ENCODE measurements at places on chromosomes 6 and 20. TPM values are rescaled to one million over a fixed set of nuclear protein-coding genes. Genes with fewer than 3 reads are reported as not detected.

DNA sequence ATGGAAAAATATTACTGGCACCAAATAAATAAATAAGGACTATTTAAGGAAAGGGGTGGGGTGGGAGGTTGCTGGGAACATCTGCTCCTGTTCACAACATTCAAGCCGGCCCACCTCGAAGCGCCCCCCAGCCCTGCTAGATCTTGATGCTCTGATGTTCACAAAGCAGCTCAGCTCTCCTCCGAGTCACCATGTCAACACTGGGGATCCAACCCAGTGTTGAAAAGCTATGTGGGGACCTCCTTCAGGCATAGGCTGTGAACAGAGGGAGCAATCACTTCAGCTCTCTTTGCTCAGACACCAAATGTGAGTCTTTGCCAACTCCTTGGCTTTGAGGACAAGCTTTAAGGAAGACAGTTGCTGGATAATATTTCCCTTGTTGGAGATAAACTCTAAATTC lies 176.8 kb upstream of the NT5E start:
- H3K4me1 ChIP-seq: no peaks in the 10 kb centered on the region
- no peaks in the 10 kb centered on the region for H3K36me3 ChIP-seq
- H3K27me3 ChIP-seq: no peaks in the 10 kb centered on the region
- H3K27ac ChIP-seq: no peak overlapping the region
- H3K4me3 ChIP-seq: no peak overlapping the region

DNA sequence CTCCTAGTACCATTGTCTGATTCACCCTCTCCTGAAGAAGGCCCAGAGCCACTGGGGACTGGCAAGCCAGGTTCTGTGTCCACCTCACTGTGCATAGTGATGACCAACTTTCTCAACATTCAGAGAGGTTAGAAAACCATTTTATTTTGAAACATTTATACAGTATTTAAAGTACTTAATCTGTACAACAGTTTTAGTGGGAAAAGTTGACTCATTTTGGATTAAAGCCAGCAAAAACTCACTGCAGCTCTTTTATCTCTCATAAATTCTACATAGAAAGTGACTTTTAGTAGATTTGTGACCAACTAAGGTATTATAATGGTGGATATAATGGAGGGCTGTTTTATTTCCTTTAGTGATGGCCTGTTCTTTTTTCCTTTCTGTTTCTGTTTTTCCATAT lies 9.7 kb downstream of the TULP4 start:
- peak overlapping the region; percentile 75 for H3K27ac ChIP-seq
- H3K4me3 ChIP-seq: no peak overlapping the region
- peaks cover 45% of the 10 kb centered on the region for H3K4me1 ChIP-seq
- H3K36me3 ChIP-seq: peaks cover 3% of the 10 kb centered on the region
- H3K27me3 ChIP-seq: no peaks in the 10 kb centered on the region

DNA sequence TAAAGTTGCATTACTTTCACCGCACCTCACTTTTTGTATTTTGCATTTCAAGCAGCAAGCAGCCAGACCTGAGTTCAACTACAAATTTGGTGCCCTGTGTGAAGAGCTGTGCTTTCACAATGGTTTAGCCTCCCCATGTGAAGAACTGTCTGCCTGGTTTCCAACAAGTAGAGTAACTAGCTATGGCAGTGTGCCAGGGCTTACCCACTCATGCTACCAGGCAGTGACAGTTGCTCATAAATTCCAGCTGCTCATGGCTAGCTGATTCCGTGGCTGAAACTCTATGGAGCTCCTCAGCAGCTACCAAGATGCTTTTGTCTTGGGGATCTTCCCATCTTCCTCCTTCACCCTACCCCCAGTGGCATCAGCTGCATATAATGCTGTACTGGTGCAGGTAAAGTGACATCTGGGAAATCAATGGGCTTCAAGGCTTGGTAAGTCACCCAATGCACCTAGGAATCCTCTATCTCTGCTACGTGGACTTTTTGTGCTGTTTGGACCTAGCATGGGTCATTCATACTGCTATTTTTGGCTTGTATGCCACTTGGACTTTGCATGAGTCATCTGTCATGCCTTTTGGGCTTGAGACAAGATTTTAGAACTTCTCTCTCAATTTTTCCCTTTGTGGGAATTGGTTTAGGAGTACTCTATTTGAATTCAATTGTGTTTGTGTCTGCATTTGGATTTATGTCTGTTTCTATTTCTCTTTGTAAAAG lies 176.5 kb upstream of the GJE1 start:
- H3K4me3 ChIP-seq: no peak overlapping the region
- H3K27ac ChIP-seq: no peak overlapping the region
- no peaks in the 10 kb centered on the region for H3K27me3 ChIP-seq
- no peak for DNase-seq
- H3K4me1 ChIP-seq: no peaks in the 10 kb centered on the region

GRCh38 chr6:74782346-74782745 lies 423.5 kb downstream of the COL12A1 start:
- H3K27me3 ChIP-seq: no peaks in the 10 kb centered on the region
- H3K4me1 ChIP-seq: no peaks in the 10 kb centered on the region
- H3K4me3 ChIP-seq: no peak overlapping the region
- no peak for DNase-seq
- no peak overlapping the region for H3K27ac ChIP-seq

DNA sequence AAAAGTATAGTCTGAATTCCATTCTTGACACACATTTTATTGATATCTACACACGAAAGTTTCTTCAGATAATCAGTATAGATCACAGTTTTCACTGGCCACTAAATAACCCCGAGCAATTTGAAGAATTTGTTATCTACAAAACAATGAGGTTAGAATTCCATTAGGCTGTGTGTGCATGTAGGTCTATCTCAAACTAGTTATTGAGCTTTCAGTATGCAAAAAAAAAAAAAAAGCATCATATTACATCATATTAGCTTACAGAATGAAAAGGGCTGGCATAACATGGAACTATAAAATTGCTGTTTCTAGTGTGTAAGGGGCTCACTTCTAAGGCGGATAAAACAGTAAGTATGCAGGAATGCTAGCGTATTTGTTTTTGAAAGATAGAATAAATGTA lies 59.5 kb upstream of the ADGRG6 start:
- no peak for DNase-seq
- H3K4me3 ChIP-seq: no peak overlapping the region

DNA sequence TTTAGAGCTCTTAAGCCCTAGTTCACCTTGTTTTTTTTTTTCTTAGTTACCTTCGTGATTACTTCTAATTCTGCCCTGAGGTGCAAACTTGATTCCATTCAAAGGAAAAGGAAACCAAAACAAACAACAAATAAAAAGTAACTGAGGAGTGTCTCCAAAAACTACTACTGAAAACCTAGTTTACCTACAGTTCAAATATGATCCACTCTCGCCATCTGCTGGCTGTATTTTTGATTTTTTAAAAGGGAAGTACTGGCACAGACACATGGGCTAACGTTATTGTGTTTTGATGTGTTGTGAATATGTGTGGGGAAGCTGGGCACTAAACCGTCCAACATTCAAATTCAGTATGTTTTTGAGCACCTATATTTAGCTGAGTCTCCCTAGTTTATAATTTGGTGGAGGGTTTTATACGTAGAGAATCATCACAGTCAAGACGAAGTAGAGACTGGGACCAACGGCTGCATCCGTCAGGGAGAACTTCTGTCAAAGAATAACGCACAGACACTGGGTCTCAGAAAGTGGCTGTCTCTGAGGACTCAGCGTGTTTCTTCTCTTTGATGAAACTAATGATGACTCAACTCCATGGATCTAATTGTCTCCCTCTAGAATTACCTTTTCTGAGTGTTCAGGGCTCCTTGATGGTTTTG lies 373.5 kb upstream of the BTBD3 start:
- no peak overlapping the region for H3K27ac ChIP-seq
- H3K4me3 ChIP-seq: no peak overlapping the region
- no peaks in the 10 kb centered on the region for H3K4me1 ChIP-seq
- no peaks in the 10 kb centered on the region for H3K27me3 ChIP-seq

- peaks cover 18% of the 10 kb centered on the region for H3K27me3 ChIP-seq
- DNase-seq: no peak
- H3K4me1 ChIP-seq: peaks cover 4% of the 10 kb centered on the region
- no peaks in the 10 kb centered on the region for H3K36me3 ChIP-seq
Measured at GRCh38 chr6:110514818-110515217, 38.4 kb upstream of the SLC22A16 start.

DNA sequence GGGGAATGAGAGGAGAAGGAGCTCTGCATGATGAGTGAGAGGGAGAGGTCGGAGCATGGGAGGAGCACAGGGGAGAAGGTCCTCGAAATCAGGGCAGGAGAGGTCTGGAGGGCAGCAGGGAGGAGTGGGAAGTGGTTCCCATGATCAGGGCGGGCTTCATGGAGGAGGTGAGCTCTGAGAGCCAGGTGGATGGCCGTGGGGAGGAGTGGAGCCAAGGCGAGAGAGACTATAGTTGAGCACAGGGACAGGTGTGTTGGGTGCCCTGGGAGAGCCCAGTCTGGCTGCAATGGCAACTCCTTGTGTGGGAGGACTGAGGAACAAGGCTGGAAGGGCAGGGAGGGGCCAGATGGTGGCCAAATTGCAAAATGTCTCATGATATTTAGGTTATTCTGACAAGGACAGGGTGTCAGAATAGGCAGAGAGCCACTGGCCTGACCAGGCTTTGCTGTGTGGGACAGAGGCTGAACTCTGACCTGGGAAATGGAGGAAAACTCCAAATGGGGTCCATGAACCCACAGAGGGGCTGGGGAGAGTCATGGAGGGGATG lies 21.4 kb downstream of the TTBK1 start:
- no peak overlapping the region for H3K4me3 ChIP-seq
- H3K27me3 ChIP-seq: peaks cover 8% of the 10 kb centered on the region
- peaks cover 8% of the 10 kb centered on the region for H3K4me1 ChIP-seq

DNA sequence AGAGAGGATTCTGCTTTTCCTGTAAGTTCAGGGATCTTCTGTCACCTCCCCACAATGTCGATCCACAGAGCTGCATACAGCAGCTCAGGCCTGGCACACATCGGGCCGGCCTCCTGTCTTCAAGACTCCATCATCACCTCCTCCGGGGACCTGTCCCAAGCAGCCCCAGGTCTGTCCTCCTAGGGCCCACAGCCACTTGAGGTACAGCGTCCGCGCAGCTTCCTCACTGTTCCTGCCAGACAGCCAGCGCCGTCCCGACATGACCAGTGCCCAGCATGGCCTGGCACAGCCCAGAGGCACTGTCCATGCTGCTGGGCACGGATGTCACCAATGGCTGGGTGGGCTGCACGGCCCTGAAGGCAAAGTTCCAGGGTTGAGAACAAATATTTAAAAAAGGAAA lies 101.6 kb downstream of the DLL1 start:
- no peak overlapping the region for H3K4me3 ChIP-seq
- no peaks in the 10 kb centered on the region for H3K4me1 ChIP-seq
- DNase-seq: no peak
- peaks cover 6% of the 10 kb centered on the region for H3K36me3 ChIP-seq
- H3K27ac ChIP-seq: no peak overlapping the region

- H3K27ac ChIP-seq: peak overlapping the region; percentile 29
- DNase-seq: no peak
- H3K4me1 ChIP-seq: peaks cover 21% of the 10 kb centered on the region
- H3K4me3 ChIP-seq: no peak overlapping the region
Measured at GRCh38 chr6:35477028-35477427, 8.8 kb downstream of the RPL10A start.

DNA sequence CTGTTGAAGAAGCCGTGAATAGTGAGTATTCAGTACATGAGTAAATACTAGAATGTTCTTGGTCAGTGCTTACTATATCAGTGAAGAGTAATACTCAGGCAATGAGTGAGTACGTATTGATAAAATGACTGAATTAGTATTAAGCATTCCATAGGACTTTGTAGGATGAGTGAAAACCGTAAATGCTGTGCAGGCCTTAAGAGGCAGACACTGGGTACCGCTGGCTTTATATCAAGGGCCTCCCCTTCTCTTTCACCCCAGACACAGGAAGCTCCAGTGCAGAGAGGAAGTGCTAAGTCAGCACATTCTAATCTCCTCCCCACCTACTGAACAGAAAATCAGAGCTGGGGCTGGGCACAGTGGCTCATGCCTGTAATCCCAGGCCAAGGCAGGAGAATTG lies 24.2 kb downstream of the POFUT1 start:
- H3K27ac ChIP-seq: peak overlapping the region; percentile 100
- H3K36me3 ChIP-seq: peaks cover 51% of the 10 kb centered on the region
- peak; percentile 61 for DNase-seq
- H3K4me3 ChIP-seq: peak overlapping the region; percentile 96
- H3K4me1 ChIP-seq: peaks cover 47% of the 10 kb centered on the region

DNA sequence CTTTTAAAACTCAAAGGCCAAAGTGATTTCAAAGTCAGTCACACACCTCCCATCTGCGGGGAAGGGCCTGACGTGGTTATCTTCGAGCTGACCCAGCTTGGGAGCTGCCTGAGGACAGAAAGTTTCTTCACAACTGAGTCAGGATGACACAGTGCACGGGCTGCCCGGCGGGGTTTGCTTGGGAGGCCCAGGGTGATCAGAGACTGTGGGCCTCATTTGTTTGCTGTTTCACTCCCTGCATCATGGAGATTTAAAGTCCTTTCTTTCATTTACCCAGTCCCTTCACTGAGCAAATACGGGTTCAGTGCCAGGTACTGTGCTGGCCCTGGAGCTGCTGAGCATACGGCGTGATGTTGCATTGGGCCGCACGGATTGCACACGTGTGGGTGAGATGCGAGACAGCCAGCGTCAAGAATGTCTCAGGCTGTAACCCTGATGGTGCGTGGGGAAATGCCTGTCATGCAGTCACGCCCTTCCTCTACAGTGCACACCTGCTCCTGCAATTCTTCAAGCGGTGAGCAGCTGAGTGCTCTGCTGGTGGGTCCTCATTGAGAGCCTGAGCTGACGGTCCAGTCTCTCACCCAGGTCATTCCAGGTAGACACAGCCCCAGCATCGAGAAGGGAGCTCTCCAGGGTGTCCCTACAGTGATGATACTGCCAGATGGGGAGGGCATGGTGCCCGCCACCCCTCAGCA lies 82.7 kb upstream of the PMEPA1 start:
- no peak for DNase-seq
- H3K27me3 ChIP-seq: no peaks in the 10 kb centered on the region
- H3K27ac ChIP-seq: no peak overlapping the region
- H3K4me1 ChIP-seq: no peaks in the 10 kb centered on the region
- H3K36me3 ChIP-seq: no peaks in the 10 kb centered on the region

The CENPQ gene
- total RNA-seq: 12.5 TPM

The CD93 gene
- total RNA-seq: 0.36 TPM

The OR5V1 gene
- total RNA-seq: not detected

The CLDN20 gene
- not detected for total RNA-seq

The SGK2 gene
- total RNA-seq: 1.4 TPM

The E2F3 gene
- 18.0 TPM for total RNA-seq

The PRDM13 gene
- total RNA-seq: not detected

The FAM83C gene
- total RNA-seq: not detected

The BANF2 gene
- not detected for total RNA-seq
